EL (cell line): ENCODE measurements at places on chromosomes 3 and 15.

GRCh38 chr3:128313071-128313725 is 153.5 kb downstream of the DNAJB8 start:
- no peak for DNase-seq

GRCh38 chr3:157844800-157845565 is 261.2 kb downstream of the SHOX2 start:
- peak; percentile 27 for DNase-seq

- DNase-seq = no peak
These were observed 3.3 kb upstream of the ADAMTS9 start for GRCh38 chr3:64691051-64691450.

- no peak for DNase-seq
These were observed 2.0 kb downstream of the GP5 start for GRCh38 chr3:194396859-194397756.

GRCh38 chr3:148344521-148344920 is 353.2 kb upstream of the AGTR1 start:
- DNase-seq = no peak

DNA sequence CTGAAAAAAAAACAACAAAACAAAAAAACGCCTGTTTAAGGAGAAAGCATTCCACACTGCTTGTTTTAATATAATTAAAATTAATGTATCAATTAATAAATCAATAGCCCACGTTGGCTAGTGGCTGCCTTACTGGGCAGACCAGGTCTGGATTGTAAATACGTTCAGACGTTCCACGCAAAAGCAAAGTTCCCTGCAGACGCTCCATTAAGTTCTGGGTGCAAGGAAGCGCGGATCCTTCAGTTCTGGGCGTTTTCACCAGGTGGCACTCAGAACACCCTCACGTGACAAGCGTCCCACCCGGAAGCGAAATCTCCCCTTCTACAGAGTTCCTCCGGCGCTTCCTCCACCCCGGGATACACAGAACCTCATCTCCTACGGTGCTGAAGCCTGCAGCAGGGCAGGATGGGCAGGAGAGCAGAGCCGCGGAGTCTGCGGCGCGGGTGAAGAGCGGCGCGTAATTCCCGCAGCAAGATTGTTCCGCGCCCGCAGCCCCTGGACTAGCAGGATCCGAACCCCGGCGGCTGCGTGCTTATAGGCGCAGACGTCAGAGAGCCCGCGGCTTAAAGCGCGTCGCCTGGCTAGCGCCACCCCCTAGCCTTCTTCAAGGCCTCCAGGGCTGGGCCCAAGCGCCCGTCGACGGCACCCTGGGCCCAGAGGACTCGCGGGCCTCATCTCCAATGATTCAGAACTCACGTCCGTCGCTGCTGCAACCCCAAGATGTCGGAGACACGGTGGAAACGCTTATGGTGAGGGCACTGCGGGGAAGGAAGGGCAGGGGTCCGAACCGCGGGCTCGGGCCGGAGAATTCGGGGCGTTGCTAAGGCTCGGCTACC is at the start of gene SLC25A38:
SLC25A38 (plus strand) TSS at position 326 of the 836 bp plus-strand sequence; CDS start at position 681, 355 bp downstream.
- peak; percentile 85 for DNase-seq

DNA sequence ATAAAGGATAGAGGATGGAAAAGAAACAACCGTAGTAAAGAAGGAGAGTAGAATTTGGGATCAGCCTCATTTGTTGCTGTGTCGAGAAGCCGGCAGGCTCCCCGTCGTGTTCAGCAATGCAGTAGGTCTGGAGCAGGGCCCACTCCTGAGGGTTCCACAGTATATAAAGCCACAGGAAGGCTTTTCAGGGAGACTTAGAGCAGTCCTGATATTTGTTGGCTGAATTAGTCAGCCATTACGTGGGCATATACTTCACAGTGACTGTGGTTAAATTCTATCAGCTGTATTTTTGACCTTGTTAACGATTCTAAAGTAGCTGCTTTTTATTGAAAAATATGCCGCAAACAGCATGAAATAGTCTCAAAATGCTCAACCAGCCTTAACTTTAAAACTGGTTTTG is 149.5 kb downstream of the ITPR1 start:
- no peak for DNase-seq

- peak; percentile 26 for DNase-seq
These were observed 43.0 kb upstream of the HEG1 start for GRCh38 chr3:125098611-125099291.

GRCh38 chr15:32878342-32878741 is 160.5 kb downstream of the GREM1 start:
- no peak for DNase-seq

DNA sequence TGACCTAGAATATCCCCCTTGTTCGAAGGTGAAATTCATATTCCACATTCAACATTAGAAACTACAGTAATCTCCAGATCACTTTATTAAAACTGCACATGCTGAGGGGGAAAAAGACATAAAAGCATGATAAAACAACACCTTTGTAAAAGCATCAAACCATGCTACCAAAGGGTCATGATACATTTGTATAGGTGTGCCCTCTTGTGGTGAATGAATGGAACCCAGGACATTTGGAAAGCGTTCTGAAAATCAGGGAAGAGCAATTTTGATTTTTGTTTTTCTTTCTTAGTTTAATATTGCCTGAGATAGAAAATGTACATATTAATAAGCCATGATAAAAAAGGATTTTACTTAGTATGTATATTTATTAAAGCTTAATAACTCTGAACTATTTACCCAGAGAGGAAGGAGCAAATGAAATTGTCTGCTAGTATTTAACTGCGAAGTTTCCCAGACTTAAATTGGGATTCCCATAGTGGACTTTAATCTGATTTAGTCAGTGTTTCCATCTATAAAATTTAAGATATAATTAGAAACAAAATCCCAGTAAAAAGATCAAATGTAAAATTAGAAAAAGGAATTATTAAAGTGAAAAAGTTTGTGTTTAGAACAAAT is 105.8 kb upstream of the ARL6 start:
- DNase-seq = peak; percentile 0

- no peak for DNase-seq
These were observed 28.3 kb downstream of the STARD5 start for GRCh38 chr15:81295486-81296121.

DNA sequence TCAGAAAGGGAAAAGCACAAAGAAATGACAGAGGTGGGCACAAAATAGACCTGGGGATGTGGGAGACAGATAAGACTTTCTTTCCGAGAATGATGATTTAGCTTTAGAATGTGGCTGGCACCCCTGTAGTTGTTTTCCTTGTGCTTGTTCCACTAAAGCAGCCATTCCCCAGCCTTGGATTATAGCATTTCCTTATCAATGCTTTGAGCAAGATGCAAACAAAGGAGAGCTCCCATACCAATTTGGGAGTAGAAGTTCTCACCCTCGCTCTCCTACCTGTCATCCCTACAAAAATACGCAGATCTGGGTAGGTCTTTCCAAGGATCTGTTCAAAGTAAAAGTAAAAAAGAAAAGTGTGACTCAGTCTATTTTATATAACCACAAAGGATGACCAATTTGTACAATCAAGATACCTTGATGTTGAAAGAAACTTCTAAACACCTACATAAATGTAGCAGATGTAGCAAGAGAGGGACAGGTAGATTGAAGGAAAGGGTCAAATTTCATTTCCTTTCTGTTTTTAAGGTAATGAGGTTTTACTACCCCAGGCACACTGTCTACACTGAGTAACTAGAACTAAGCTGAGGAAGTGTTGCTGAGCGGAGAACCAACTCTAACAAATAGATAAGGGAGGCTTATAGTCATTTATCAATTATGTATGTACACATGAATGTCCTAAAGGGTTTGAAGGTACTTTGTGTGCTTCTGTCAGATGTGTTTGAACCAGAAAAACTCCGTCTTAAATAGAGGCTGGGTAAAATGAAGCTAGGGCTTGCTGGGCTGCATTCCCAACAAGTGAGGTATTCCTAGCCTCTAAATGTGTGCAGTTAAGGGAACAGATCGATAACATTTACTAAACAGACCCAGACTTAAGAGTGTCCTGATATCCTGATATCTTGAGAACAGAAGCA is 91.1 kb upstream of the LRRN1 start:
- no peak for DNase-seq

GRCh38 chr15:32057876-32058425 is 27.6 kb downstream of the CHRNA7 start:
- no peak for DNase-seq

GRCh38 chr3:122052968-122053367 is 2.2 kb upstream of the CD86 start:
- no peak for DNase-seq

GRCh38 chr3:23969393-23969792 is 24.3 kb downstream of the NR1D2 start:
- no peak for DNase-seq

DNA sequence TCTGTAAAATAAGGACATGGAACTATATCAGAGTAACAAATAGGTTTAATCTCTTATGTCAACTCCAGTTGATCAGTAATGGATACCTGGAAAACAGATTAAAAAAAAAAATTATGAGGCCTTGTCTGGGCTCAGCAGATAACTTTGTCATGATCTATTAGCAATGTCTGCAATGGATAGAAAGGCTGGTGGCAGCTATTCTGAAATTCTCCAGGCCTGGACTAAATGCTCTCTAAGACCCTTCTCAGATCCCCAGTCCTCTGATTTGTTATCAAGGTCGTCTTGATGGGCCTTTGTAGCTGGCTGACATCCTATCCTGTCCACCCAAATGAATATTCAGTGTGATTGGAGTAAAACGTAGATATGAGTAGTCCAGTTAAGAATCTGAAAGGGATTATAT is 13.7 kb downstream of the LRTM1 start:
- no peak for DNase-seq

- no peak for DNase-seq
These were observed 91.1 kb upstream of the MRPS22 start for GRCh38 chr3:139252719-139253118.

GRCh38 chr15:75452865-75453702 is 1.6 kb upstream of the SIN3A start:
- peak; percentile 62 for DNase-seq

- DNase-seq = no peak
These were observed 10.2 kb downstream of the BDH1 start for GRCh38 chr3:197545571-197545970.

- no peak for DNase-seq
These were observed 128.0 kb downstream of the BBX start for GRCh38 chr3:107650788-107651187.

DNA sequence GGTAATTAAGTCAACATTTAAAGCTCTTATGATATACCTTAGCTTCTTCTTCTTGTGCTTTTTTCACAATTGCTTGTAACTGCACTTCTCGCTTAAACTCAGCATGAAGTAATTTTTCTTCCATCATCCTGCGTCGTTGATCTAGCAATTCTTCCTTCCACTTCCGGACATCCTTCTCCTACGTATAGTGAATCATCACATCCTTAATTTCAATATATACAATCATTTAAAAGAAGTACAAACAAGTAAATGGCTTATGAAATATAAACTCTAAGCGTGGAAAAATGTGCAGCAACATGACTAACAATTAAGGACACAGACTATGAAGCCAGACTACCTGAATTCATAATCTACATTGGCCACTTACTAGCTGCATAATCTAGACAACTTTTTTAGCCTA is 151.4 kb downstream of the SCAPER start:
- DNase-seq = no peak

GRCh38 chr3:157089455-157090221 is 70.3 kb downstream of the CCNL1 start:
- DNase-seq = peak; percentile 23

DNA sequence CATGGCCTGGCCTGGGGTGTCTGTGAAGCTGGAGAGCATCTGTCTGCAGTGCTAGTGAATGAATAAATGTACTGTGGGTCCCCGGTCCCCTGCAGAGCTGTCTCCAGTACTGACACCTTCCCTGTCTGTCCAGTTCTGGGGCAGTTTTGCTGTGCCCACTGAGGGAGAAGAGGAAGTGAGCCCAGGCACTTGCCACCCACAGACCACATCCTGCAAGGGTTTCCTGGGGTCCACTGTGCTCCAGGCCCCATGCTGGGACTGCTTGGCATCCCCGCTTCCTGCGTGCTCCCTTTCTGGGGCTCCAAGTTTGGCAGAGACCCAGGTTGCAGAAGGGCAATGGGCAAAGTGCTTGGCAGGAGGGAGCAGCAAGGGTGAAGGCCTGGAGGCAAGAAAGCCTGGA is 4.9 kb upstream of the SLC6A6 start:
- DNase-seq = no peak

- DNase-seq = no peak
These were observed 43.0 kb upstream of the MEIS2 start for GRCh38 chr15:37143351-37143750.

DNA sequence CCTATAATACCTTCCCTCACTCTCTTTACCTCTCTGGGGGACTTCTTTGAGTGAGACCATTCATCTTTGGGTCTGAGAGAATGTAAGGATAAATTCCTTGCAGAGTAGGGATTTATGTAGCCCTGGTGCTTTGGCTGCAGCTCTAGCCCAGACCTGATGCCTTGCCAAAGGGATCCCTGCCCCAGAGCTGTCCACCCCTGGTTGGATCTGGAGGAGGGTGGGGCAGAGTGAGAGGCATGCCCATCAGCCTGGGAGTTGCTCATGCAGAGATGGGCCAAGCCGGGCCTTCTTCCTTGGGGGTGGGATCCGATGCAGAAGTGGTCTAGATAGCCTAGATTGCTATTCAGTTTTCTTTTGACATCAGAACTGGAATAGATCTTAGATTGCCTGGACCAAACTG is 31.5 kb downstream of the RTP1 start:
- no peak for DNase-seq

- DNase-seq = no peak
These were observed 423.6 kb downstream of the LPP start for GRCh38 chr3:188577539-188577938.

DNA sequence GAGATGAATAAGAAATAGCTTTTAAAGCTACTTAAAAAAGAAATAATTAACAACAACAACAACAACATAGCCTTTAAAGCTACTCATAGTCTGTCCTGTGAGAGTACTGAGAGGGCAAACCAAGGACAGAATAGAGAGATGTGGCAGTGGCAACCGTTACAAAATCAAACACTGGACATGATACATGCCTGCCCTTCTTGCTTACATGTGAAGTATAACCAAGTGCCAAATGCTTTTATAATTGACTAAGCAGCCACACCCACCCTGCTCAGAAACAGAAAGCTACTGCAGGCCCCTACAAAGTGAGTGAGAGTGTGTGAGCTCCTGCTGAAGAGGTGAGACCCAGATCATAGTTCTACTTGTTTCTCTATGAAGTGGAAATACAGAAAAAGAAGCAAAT is 38.4 kb downstream of the NDUFB4 start:
- DNase-seq = no peak

DNA sequence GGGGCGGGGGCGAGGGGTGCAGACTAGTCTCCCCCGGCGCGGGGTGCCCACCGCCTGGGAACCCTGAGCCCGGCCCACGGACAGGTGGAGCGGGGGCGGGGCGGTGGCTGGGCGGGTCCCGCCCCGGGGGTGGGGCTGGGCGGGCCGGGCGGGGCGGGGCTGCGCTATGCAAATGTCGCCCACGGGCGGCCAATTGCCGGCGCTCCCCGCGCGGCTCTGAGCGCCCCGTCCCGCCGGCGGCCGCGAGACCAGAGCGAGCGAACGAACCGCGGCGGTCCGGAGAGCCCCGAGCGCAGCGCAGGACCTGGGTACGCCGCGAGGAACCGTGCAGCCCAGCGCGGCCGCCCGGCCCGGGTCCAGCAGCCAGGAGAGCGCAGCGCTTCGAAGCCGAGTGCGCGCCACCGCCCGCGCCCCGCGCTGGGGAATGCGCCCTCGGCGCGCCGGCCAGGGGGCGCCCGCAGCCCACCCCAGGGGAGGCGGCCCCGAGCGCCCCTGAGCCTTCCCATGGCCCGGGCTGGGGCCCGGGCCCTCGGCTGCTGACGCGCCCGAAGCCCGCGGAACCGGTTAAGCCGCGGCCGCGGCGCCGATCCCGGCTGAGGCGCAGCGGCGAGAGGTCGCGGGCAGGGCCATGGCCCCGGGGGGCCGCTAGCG is at the start of gene SEMA3F:
SEMA3F (plus strand) TSS at position 485 of the 651 bp plus-strand sequence. CDS start 4,299 bp downstream, outside the sequence.
- DNase-seq = peak; percentile 67
